Activated effector memory CD4-positive, alpha-beta T cell treated with Interleukin-2 at 50 U/mL for 16 hours (primary cell): ENCODE measurements at places on chromosomes 7 and 10.

DNA sequence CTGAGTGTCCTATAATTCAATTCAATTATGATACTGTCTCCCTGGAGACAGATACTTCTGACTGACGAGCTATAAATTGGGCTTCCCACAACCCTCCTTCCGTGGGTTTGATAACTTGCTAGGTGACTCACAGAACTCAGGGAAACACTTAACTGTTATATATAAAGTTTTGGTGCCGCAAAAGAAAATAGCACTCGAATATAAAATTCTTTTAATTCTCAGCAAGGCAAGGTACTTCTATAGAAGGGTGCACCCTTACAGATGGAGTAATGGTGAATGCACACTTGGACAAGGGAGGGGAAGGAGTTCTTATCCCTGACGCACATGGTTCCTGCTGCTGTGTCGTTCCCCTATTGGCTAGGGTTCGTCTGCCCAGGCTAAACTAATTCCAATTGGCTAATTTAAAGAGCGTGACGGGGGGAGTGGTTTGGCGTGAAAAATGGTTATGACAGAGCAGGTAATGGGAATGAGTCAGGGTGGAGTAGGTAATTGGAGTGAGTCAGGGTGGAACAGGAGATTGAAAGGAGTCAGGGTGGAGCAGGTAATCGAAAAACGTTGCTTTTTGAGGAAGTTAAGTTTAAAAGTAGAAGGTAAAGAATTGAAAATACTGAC lies 20.8 kb upstream of the GHITM start:
- DNase-seq: no peak

GRCh38 chr7:37196676-37197075 lies 252.0 kb downstream of the ELMO1 start:
- DNase-seq: no peak

GRCh38 chr10:21954132-21954531 lies 49.4 kb downstream of the DNAJC1 start:
- DNase-seq: no peak

GRCh38 chr7:26653430-26654399 lies 210.7 kb downstream of the SKAP2 start:
- DNase-seq: no peak

DNA sequence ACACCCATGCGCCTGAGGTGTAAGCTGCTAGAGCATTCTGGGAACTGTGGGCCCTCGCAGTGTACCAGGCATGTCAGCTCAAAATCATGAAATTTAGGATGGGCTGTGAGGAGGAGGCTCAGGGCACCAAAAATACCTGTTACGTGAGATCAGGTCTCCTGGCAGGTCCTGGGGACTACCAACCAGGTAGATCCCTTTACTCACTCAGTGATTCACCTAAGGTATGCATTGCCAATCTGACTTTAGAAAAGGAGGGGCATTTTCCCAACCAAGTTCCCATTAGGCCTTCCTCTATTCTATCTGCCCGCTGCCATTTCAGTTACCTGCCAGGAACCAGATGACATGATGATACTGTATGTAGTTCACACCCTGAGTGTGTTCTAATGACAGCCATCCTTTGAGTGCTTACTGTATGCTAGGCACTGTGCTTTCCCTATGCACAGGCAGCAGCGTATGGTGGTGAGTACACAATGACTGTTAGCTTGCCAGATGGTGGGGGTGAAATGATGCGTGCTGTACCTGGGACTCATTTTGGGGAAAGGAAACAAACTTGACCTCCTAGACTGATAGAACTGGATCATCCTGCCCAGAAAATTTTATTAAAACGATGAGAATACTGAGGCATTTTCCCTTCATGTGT lies 62.0 kb downstream of the CFAP58 start:
- no peak for DNase-seq

GRCh38 chr10:79230850-79231249 lies 116.4 kb upstream of the PPIF start:
- DNase-seq: no peak

DNA sequence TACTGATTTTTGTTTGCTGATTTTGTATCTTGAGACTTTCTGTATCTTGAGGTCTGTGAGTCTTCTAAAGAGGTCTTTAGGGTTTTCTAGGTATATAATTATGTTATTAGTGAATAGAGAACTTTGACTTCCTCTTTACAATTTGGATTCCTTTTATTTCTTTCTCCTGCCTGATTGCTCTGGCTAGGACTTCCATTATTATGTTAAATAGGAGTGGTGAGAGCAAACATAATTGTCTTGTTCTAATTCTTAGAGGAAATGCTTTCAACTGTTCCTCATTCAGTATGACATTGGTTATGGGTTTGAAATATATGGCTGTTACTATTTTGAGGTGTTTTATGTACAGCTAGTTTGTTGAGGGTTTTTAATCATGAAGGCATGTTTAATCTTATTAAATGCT lies 308.0 kb upstream of the TEX47 start:
- DNase-seq: no peak

DNA sequence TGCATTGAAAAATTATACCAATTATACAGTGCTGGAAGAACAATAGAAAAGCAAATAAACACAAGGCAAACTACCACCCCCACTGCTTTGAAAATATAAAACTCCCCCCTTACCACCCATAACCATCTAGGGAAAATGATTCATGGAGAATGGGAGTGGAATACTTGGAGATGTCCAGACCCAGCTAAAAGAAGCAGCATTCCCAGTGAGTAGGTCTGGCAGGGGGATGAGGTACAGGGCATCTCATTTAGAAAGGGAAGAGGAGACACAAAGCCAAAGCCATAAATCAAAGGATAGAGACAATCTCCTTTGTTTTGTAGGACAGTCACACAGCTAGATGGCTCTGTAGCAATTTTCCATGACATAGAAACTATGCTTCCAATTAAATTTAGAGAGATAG lies 36.0 kb upstream of the DGKI start:
- DNase-seq: no peak

GRCh38 chr7:123440101-123440548 lies 94.3 kb downstream of the IQUB start:
- no peak for DNase-seq
